ENCODE measurements at places on chromosomes 16 and 17. TPM values are rescaled to one million over a fixed set of nuclear protein-coding genes. Genes with fewer than 3 reads are reported as not detected.

DNA sequence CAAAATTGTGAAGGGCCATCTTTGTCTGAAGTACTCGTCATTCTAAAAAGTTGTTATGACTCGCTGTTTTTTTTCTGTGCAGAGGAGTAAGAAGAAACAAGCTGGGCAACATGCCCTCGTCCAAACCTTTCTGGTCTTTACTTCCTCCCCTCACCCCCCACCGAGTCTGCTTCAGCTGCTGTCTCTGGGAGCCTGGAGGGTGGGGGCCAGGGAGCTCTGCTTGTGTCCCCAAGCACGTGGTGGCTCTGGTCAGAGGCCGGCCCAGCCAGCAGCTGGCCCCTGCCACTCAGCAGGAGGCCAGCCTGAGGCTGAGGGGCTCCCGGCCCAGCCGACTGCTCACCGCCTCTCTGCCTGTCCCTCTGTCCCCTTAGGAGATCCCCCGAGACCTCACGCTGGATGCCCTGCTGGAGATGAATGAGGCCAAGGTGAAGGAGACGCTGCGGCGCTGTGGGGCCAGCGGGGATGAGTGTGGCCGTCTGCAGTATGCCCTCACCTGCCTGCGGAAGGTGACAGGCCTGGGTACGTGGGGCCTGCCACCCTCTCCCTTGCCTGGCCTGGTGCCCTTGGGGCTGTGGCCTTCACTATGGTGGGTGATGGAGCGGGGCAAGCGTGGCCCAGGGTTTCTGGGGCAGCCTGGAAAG is 53.7 kb upstream of the LGALS9 start:
- H3K36me3 ChIP-seq: peaks cover 22% of the 10 kb centered on the region
- peak overlapping the region; percentile 73 for H3K27ac ChIP-seq
- DNase-seq: no peak
- H3K4me3 ChIP-seq: no peak overlapping the region

DNA sequence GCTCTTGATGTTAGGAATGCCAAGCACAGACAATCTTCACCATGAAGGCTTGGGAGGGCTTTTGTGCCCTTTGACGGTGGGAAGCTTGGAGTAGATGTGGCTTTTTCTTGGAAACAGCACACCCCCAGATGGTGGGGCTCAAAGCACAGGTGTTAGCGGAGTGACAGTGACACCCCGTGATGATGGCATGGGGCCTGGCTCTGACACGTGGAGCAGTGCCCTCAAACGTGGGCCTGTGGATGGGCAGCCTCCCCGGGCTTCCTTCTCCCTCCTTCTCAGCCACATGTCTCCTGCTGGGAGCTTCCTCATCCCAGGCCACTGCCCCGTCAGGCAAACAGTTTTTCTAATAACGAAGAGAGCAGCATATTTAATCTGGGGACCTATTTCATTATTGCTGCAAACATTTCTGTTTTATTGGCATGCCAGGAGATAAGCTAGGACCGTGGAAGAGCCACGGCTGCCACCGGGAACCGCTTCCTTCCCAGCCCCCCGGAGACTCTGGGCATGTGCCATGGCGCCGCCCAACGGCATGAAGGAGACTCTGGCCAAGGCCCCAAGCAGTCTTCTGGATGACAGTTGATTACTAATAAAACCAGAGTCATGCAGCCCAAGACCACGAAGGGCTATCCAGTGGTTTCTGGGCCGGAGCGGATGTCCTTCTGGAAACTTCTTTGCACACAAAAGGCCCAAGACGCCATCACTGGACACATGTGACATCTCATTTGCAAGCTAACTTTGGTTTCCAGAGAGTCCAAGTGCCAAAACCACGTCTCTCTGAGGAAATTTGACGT is 280.3 kb upstream of the FOXF1 start:
- no peak overlapping the region for H3K27ac ChIP-seq
- H3K4me3 ChIP-seq: no peak overlapping the region
- H3K36me3 ChIP-seq: no peaks in the 10 kb centered on the region
- no peak for DNase-seq
- H3K4me1 ChIP-seq: no peaks in the 10 kb centered on the region
- H3K27me3 ChIP-seq: peaks cover 8% of the 10 kb centered on the region

DNA sequence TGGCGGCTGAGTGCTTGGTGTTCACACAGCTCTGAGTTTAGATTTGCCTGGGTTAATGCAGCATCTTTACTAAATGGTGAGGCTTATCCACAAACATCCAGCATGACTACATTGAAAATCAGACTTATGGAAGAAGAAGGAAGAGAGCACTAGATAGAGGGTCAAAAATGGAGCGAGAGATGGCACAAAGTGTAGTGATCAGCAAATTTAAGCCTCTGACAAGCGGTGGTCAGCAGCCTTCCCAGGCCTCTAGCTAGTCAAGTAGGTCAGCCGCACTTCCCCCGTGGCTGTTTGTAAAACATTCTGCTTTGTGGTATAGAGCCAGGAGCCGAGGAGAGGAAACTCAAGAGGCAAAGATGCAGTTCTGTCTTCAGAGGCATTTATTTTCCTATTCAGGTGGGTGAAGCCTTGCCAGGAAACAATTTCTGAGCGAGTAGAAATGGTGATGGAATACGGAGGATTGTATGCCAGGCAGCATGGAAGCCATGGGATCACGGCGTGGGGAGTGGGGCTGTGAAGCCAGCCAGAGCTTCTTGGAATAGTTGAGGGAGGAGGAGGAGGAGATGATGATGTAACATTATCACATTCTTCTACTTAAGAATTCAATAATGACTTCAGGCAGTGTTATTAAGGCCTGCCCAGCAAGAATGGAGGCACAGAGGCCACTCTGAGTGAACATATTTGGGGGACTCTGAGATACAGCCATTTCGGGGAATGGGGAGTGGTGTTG is 118.9 kb downstream of the MSI2 start:
- no peaks in the 10 kb centered on the region for H3K27me3 ChIP-seq
- DNase-seq: no peak
- peaks cover 16% of the 10 kb centered on the region for H3K4me1 ChIP-seq

Gene PEMT
- 17.2 TPM for total RNA-seq

DNA sequence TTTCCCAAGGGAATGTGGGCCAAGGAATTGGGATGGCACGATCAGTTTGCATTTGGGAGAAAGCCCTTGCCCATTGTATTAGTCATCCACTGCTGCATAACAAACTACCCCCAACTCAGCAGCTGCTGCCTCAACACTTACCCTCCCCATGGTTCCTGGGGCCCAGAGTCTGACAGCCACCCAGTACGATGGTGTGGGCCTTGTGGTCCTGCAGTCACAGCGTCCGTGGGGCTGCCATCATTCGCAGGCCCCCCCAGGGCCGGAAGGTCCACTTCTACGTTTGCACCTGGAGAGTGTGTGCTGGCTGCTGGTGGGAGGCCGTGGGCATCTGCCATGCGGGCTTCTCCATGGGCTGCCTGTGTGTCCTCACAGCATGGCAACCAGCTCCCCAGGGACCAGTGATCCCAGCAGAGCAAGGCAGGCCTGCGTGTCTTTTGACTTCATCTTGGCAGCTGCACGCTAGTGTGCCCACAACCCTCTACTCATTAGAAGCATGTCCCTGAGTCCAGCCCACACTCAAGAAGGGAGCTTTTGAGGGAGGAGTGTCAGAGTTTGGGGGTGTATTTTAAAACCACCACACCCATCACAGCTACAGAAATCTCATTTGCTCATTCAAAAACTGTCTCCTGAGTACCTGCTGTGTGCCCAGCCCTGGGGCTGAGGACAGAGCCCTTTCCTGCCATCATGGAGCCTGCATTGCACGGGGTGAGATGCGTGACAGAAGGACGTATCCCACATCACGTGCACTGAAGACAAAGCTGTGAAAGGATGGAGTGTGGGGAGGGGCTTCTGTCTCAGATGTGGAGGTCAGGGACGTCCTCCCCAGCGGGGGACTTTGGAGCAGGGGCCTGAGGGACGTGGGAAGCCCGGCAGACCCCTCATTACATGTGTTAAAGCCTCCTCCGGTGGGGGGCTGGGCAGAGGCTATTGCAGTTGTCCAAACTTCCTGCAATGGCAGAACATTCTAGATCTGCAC is 185.0 kb upstream of the ZNF469 start:
- no peak for DNase-seq
- no peak overlapping the region for H3K27ac ChIP-seq
- no peak overlapping the region for H3K4me3 ChIP-seq
- no peaks in the 10 kb centered on the region for H3K36me3 ChIP-seq
- H3K27me3 ChIP-seq: no peaks in the 10 kb centered on the region
- H3K4me1 ChIP-seq: no peaks in the 10 kb centered on the region

Gene HOXB6
- not detected for total RNA-seq

GRCh38 chr17:58327363-58328194 is 1.0 kb downstream of the TSPOAP1 start:
- peak overlapping the region; percentile 92 for H3K27ac ChIP-seq
- peak overlapping the region; percentile 99 for H3K4me3 ChIP-seq
- H3K36me3 ChIP-seq: peaks cover 61% of the 10 kb centered on the region
- H3K4me1 ChIP-seq: peaks cover 42% of the 10 kb centered on the region
- peak; percentile 57 for DNase-seq
- H3K27me3 ChIP-seq: peaks cover 12% of the 10 kb centered on the region

GRCh38 chr16:79104567-79104966 is 496.0 kb downstream of the MAF start:
- H3K27me3 ChIP-seq: peaks cover 22% of the 10 kb centered on the region
- H3K27ac ChIP-seq: no peak overlapping the region
- H3K36me3 ChIP-seq: no peaks in the 10 kb centered on the region
- H3K4me3 ChIP-seq: no peak overlapping the region
- H3K4me1 ChIP-seq: no peaks in the 10 kb centered on the region

DNA sequence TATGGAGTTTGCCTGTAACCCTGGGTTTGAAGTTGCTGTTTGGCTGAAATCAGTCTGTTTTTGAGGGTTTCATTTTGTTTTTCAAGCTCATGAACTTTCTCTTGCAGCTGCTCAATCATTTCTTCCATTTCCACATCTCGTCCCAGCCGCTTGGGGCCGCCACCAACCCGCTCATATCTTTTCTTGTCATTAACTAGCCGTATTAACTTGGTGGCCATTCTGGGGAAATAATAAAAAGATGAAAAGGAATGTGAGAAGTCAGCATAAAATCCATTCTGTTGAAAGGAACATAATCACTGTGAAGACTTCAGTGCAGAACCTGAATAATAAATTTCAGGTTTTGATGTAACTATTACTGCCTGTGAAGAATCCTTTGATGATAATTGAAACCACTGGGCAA is 11.5 kb downstream of the RPGRIP1L start:
- no peak for DNase-seq
- H3K4me3 ChIP-seq: no peak overlapping the region
- H3K27ac ChIP-seq: no peak overlapping the region
- H3K4me1 ChIP-seq: no peaks in the 10 kb centered on the region

DNA sequence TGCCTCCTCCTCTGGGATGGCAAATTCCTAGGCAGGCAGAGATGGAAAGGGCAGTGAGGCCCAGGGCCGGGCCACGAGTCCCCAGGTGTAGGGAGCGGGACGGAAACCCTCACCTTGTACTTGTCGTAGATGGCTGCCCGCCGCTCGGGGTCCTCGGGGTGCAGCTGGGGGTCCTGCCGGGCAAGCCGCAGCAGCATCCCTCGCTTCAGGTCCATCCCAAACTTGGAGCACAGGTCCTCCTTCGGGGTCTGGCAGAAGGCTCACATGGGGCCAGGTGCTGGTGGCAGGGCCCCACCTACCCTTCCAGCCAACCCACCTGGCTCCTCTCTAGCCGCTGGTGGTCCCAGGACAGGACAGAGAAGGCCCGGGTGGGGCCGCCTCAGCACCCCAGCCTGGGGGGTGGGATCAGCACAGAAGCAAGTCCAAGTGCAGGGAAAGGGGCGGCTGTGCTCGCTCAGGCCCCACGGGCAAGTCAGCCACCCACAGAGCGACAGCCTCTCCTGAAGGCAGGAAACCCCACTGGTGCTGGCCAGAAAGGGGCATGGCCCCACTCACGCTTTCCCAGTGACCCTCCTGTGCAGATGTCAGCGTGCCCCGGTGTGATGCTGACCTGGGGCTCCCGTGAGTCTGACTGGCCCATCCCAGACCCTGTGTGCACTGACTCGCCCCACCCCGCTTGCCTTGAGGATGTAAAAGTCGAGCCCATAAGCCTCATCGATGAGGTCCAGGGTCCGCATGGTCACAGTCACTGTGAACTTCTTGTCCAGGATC is 1.8 kb downstream of the MRPL28 start:
- H3K36me3 ChIP-seq: peaks cover 28% of the 10 kb centered on the region
- peak overlapping the region; percentile 30 for H3K27ac ChIP-seq
- H3K27me3 ChIP-seq: no peaks in the 10 kb centered on the region
- peaks cover 23% of the 10 kb centered on the region for H3K4me1 ChIP-seq
- DNase-seq: no peak

- DNase-seq: no peak
- H3K36me3 ChIP-seq: peaks cover 12% of the 10 kb centered on the region
- no peak overlapping the region for H3K4me3 ChIP-seq
- H3K27ac ChIP-seq: no peak overlapping the region
These were observed 14.7 kb downstream of the CYBC1 start for GRCh38 chr17:82435601-82436583.

DNA sequence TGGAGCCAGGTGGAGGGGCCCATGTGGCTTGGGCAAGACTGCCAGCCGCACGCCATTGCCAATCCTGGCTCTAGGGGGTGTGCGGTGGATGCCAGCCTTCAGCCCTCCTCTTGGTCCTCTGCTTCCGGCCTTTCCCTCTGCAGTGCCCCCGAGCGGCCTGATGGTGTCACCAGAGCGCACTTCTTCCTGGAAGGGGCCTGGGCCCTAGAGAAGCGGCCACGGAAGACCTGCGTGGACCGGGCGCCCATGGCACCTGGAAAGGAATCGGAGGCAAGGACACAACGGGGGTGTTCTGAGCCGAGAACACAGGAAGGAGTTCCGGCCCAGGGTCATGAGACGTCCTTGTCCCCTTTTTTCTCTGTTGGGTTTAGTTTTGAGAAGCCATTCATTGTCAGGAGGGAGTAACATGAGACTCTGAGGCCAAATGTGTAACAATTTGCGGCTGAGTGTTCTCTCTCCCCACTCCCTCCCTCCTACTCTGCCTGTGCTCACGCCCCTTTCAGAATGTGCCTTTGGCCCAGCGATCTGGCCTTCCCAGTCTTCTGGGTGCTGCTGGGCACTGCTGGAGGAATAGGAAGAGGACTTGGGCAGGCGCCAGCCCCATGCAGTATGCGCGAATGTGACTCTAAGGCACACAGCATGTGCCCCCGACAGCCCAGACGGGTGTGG is 92.8 kb downstream of the IRX3 start:
- no peaks in the 10 kb centered on the region for H3K36me3 ChIP-seq
- H3K4me3 ChIP-seq: no peak overlapping the region
- peak; percentile 43 for DNase-seq
- no peaks in the 10 kb centered on the region for H3K27me3 ChIP-seq
- H3K4me1 ChIP-seq: no peaks in the 10 kb centered on the region

Gene HOXB1
- not detected for total RNA-seq

Gene ZNF385C
- total RNA-seq: 0.23 TPM

Gene NECAB2
- not detected for total RNA-seq

Measured in activated CD8-positive, alpha-beta T cell treated with anti-CD3 and anti-CD28 coated beads, Interleukin-2, amount 10 ng/mL, durations not matched to agents 7 days and 5 days (primary cell).